ENCODE measurements at places on chromosomes 6 and 20.

- no peak for DNase-seq
These were observed 44.7 kb upstream of the CCN2 start for GRCh38 chr6:131995917-131996316.

GRCh38 chr6:163186527-163186926 lies 228.0 kb upstream of the QKI start:
- no peak for DNase-seq

DNA sequence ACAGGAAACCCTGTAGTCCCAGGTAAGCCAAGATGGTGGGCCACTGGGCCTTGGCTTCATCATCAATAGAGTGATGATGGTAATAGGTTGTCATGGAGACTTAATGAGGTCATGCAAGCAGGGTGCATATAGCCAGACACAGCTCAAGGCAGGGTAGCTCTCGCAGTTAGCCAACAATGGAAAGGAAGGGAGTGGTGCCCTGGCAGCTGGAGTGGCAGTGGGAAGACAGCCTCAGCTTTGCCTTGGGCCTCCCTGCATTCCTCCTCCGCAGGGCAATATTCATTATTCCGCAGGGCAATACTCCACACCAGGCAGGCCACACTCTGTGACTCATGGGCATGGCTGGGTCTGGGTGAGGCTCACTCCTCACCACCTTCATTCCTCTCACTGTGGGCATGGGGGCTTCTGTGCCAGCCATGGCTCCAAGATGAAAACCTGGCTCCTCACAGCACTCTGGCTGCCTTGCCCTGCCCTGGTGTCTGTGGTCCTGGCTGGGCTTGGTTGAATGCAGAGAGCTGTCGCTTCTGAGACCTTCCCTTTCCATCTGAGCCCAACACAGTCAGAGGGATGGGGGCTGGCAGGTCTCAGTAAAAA lies 163.1 kb upstream of the PMEPA1 start:
- no peak for DNase-seq

DNA sequence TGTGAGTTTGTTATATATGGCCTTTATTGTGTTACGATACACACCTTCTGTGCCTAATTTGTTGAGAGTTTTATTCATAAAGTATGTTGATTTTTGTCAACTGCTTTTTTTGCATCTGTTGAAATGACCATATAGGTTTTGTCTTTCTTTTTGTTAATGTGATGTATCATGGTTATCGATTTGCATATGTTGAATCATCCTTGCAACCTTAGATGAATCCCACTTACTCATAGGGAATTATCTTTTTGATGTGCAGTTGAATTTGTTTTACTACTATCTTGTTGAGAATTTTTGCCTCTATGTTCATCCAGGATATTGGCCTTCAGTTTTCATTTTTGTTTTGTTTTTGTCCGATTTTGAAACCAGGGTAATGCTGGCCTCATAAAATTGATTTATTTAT lies 45.7 kb upstream of the TPD52L1 start:
- DNase-seq, result no peak

DNA sequence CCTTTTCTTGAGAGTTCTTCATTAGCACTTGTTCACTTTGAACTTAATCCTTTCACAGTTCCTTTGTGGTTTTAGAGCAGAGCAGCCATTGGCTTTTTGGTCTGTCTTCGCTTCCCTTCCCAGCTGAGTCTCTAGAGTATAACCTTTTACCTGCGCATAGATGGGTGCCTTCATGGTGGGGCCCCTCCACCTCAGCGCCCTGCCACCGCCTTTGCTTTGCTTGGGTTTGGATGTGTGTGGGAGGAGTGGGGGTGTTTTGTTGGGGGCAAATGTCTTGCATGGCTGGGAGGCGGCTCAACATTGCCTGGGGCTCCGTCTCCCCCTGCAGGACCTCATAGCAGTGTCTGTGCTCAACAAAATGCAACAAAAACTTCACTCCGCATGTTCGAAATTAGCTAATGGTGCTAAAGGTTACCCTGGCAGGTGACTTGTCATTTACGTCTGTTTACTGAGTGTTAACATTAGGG lies 11.9 kb downstream of the PYGB start:
- DNase-seq, result no peak

DNA sequence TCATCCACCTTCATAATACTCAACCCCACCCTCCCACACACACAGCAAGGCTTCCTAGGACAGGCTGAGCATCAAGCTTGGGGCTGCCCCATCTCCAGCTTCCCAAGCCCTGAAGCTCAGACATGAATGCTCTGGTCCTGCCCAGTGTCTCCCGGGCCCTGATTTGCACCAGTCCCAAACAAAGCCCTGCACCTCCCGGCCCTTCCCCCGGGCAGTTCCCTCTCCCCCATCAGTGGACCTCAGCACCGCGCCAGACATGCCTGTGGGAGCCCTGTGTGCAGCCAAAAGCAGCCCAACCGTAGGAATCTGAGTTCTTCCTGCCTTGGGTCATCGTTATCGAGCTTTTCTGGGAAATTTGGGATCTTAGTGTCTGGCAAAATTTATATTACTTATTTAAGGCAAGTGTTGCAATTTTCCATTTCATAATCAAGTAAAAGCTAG lies 63.5 kb downstream of the THBS2 start:
- DNase-seq, result peak; percentile 60

GRCh38 chr6:33777398-33778388 lies 11.2 kb downstream of the LEMD2 start:
- no peak for DNase-seq

GRCh38 chr20:47686545-47686944 lies 98.7 kb downstream of the SULF2 start:
- peak; percentile 82 for DNase-seq

- DNase-seq, result peak; percentile 86
These were observed 205.7 kb downstream of the DOK5 start for GRCh38 chr20:54680872-54681619.

Data from tongue (tissue), 3 donors.